ENCODE measurements at places on chromosomes 12 and 14.

DNA sequence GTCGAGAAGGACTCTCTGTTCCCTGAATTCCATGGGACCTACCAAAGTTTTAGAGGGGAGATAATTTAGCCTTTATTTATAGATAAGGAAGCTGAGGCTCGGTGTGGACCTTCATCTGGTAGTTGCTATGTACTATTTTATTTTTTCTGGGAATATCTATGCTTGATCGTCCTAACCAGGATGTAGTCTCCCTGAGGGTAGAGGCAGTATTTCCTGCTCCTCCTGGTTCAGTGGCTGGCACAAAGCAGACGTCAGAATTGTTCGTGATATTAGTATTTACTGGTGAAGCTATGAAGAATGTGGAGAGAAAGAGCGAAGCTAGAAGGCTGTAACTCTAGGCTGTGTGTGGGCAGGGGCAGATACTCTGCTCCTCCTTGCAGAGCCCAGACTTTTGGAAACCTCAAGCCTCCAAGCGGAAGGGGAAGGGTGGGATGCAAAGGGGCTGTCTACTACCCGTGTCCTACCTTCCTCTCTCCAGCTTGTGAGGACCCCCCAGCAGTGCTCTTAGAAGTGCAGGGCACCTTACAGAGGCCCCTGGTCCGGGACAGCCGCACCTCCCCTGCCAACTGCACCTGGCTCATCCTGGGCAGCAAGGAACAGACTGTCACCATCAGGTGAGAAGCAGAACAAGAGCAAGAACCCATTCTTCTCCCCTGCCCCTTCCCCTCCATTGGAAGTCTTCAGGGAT lies 1.4 kb downstream of the LRP10 start:
- DNase-seq, result no peak

- no peak for DNase-seq
These were observed 585.2 kb downstream of the C12orf50 start for GRCh38 chr12:87444039-87444438.

GRCh38 chr12:114920771-114921554 lies 237.0 kb upstream of the TBX3 start:
- no peak for DNase-seq

DNA sequence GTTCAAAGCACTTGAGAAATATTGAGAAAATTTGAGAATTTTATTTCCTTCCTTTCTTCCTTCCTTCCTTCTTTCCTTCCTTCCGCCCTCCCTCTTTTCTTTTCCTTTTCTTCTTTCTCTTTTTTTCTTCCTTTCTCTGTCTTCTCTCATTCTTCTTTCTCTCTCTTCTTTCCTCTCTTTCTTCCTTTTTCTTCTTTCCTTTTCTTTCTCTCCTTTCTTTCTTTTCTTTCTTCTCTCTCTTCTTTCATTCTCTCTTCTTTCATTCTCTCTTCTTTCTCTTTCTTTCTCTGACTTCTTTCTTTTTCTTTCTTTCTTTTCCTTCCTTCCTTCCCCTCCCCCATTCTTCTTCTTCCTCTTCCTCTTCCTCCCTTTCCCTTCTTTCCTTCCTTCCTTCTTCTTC lies 44.9 kb downstream of the CD163L1 start:
- DNase-seq, result no peak

- no peak for DNase-seq
These were observed 9.5 kb downstream of the OR10AD1 start for GRCh38 chr12:48193623-48194022.

GRCh38 chr12:48002773-48003218 lies 1.5 kb downstream of the COL2A1 start:
- no peak for DNase-seq

- DNase-seq, result no peak
These were observed 16.7 kb upstream of the TMEM106C start for GRCh38 chr12:47946413-47947323.

GRCh38 chr12:52380271-52380694 lies 5.2 kb downstream of the KRT84 start:
- no peak for DNase-seq

DNA sequence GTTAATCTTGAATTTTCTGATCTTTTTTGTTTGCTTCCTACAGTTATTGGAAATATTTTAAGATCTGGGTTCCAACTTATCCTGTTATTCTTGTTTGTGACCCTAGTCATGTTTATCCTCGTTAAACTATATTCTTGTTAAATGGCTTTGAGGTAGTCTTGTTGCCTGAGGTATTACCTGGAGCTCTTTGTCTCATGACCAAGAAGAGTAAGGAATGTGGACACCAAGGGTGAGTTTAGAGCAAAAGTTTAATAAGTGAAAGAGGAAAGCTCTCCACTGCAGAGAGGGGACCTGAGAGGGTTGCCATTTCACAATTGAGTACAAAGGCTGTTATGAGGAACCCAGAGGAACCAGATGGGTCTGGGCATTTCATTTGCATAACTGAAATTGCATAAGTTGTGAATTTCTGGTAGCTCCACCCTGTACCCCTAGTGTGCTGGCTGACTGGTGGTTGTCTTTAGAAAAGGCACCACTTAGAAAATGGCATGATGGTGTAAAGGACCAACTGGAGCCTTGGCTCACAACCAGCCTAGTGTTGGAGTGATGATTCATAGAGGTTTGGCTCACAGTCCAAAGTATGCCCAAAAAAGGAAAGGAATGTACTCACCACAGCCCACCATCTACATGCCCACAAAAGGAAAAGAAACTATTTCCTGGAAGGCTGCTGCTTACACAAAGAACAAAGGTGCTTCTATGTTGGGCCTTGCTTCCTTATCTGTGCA lies 36.7 kb upstream of the RESF1 start:
- no peak for DNase-seq

DNA sequence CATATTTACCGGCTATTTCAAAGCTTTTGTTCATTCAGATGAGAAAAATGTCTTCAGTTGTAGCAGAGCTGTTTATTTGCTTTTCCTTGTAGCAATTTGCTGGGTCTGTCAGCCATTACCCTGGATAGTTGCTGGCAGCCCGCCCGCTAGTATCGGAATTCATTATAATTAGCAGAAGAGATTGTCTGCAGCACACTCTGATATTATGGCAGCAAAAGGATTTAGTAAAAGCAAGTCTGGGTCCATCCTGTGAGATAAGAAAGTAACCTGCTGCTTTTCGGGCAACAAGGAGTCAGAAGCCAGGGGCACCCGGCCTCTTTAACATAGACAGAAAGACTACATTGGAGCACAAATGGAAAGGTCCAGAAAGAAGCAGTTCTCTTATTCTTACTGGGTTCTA lies 6.1 kb upstream of the SLC35E3 start:
- DNase-seq, result no peak

DNA sequence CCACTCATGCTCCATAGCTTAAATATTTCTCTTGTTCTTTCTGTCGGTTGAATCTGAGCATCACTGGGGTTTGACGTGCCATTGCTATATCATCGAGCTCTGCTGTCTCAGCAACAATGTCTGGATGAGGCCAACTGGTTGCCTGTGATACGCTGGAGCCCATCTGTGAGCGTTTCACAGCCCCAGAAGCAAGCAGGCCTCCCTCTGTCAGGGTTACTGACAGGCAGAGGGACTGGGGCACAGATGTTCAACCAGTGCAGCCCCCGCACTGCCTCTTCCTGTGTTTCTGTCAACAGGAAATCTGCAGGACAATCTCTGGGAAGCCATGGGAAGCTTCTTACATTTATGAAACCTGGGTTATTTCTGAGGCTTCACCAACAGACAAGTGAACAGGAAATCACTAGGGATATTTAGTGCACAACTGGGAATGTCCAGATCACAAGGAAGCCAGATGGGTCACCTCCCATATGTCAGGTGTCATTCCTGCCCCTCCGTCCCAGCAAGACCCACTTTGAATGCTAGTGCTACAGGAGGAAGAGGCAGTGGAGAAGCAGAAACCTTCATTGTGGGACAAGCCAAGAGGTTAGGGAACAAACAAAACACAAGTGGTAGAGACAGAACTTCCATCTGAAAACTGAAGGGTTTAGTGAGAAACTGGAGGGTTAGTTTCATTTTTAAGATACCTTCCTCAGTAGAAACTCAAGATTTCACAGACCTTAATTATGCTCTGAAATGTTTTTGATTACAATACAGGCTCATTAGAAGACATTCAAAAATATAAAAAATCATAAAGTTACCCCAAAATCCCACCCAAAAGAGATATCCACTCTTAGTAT lies 24.1 kb downstream of the DMAC2L start:
- DNase-seq, result no peak

DNA sequence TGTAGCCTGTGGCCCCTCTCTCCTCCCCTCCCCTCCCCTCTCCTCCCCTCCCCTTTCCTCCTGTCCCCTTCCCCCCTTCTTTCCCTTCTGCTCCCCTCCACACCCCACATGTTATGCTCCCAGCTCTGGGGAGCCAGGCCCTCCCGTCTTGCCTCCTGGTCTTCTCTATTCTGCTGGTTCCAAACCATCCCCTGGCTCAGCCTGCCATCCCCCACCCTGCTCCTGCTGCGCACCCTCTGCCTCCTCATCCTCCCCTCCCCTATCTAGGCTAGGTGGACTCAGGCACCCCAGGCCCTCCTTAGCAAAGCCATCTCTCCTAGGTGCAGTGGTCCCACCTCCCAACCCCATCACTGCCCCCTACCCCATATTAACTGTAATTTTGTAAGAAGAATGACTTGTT lies 99.5 kb downstream of the CALM1 start:
- no peak for DNase-seq

DNA sequence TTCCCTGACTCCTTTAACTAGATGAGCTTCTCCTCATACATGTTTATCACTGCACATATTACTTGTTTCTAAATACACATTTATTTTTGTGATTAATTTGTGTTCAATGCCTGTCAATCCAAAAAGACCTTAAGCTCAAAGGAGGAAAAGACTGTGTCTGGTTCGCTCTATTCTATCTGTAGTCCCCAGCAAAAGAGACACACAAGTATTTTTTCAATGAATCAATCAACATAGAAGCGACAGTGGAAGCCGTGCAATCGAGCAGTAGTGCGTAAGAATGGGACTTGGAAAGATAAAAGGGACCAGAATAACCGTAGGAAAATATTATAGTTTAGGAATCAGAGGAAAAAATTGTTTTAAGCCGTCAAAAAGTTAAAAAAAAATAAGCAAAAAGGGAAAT lies 951 bp downstream of the WDHD1 start:
- no peak for DNase-seq

- DNase-seq, result no peak
These were observed 284.3 kb downstream of the FUT8 start for GRCh38 chr14:65696801-65697200.

DNA sequence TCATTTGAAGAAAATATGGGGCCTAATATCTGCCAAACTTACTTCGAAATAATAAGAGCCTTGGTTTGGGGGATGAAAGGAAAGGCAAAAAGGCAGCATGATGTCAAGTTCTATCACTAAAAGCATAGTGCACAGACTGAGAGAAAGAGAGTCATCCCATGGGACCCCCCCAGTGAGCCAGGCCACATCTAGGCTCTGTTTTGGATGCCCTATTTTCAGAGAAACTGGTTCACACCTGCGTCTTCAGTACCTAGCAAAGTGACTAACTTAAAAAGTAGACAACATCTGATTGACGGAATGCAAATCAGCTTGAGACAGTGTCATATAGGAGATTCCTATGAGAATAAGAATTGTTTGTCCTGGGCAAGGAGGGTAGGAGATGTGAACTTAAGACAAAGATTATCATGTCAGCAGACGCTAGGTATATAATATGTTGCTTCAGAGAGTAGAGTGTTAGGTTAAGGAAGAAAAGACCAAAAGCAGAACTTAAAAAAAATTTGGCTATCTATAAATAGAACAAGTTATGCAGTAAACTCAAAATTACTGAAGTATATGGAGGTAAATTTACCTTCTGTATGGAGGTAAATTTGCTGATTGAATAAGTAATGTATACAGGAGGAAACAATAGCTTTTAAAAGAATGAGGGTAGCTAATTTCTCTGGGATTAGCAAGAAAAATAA lies 148.2 kb downstream of the SLC41A2 start:
- DNase-seq, result no peak

DNA sequence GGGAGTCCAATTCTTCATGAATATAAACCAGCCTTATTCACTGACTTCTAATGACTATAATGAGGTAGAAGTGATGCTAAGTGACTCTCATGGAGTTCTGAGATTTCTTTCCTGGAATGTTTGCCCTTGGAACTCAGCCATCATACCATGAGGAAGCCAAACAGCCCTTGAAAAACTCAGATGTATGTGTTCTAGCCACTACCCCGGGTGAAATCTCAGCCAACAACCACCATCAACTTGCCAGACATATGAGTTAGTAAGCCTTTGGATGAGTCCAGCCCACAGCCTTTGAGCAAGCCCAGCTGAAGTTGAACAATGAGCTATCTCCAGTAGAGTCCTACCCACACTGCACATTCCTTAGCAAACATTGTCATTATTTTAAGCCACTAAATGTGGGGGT lies 149.5 kb downstream of the SLC6A15 start:
- no peak for DNase-seq

GRCh38 chr12:34106172-34106571 lies 83.9 kb downstream of the ALG10 start:
- DNase-seq, result no peak

GRCh38 chr12:72028966-72029365 lies 90.3 kb downstream of the TPH2 start:
- DNase-seq, result no peak

- no peak for DNase-seq
These were observed 113.1 kb upstream of the FOXG1 start for GRCh38 chr14:28653521-28653920.

GRCh38 chr12:42639556-42639955 lies 50.0 kb upstream of the PRICKLE1 start:
- DNase-seq, result no peak

DNA sequence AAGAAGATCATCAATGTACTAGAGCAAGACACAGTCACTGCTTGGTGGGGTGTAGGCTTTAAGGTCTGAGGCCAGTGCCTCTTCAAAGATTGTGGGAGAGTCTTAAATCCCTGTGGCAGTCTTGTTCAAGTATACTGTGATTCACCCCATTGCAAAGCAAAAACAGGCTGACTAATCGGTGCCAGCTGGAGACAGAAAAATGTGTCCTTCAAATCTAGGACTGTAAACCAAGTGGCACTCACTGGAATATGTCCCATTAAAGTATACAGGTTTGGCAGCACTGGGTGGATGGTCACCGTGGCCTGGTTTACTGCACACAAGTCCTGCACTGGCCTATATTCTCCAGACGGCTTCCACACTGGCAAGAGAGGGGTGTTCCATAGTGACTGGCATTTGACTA lies 1315.3 kb downstream of the TMEM121 start:
- DNase-seq, result no peak

DNA sequence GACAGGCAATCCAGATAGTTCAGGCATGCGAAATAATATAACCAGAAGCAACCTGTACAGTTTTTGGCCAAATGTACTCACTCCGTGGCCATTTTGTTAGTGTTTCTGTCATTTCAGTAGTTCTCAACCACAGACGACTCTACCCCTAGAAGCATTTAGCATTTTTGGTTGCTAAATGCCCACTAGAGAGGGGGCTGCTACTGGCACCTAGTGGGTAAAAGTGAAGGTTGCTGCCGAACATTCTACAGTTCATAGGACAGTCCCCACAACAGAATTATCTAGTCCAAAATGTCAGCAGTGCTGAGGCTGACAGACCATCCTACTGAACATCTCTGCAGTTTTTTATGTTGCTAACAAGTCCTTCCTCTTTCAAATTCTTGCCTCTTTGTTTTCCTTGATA lies 107.4 kb downstream of the TSHR start:
- DNase-seq, result no peak

All from activated T-cell treated with anti-CD3 and anti-CD28 coated beads, Interleukin-2, amount 50 U/mL, for 24 hours (primary cell).